Peyer's patch (tissue), 4 donors: ENCODE measurements at places on chromosomes 7 and 10.

DNA sequence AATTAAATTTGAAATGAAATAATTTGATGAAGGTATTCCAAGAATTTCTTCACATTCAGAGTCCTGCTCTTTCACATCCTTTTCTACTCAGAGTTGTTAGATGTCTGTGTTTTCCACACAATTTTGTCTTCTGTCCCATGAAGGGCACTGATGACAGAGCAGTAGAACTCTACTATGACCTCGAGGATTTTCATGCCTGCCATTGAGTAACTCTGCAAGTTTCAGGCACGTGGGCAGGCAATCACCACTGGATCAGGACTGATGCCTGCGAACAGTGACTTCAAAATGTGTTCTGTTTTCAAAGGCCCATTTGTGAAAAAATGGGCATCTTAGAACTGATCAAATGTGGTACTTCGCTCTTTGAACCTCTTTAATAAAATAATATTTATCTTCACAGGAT, 91.1 kb downstream of the CDK6 start:
- no peak for DNase-seq

GRCh38 chr7:72101444-72101843, 310.7 kb downstream of the CALN1 start:
- no peak for DNase-seq

- DNase-seq = no peak
Measured at GRCh38 chr10:83517456-83517855, 621.9 kb upstream of the GHITM start.

DNA sequence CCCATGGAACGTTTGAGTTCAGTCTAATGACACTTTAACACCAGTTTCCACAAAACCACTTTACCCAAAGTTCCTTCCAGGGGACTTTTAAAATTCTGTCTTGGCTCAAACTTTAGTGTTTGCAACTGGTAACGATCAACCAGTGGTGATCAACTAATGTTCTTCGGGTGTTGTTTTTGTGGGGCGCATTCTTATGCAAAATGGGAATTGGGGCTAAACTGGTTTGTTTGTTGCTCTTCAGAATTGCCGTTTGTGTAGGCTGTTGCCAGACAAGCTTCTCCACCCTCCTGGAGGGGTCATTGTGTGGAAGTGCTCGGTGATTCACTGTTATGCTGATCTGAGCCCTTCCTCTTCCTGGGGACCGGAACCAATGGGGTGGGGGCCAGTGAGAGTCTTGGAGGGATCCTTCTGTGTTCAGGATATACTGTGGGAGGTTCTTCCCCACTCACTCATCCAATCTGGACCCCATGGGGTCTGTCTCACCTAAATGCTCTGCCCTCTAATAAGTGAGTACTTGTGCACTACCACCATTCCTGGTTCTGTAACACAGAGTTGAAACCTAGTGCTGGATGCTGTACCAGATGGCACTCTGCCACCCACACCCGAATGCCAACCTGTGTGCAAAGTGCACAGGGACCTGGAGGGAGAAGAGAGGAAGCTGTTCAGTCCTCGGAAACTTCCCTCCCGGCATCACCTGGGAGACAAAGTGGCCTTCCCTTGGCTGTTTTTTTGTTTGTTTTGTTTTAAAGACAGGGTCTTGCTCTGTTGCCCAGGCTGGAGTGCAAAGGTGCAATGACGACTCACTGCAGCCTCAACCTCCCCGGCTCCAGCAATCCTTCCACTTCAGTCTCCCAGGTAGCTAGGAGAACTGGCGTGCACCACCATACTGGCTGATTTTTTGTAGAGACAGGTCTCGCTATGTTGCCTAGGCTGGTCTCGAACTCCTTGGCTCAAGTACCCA, 2.1 kb downstream of the NFE2L3 start:
- DNase-seq = peak; percentile 38

GRCh38 chr10:35390843-35391152, 54.5 kb downstream of the CCNY start:
- DNase-seq = no peak

DNA sequence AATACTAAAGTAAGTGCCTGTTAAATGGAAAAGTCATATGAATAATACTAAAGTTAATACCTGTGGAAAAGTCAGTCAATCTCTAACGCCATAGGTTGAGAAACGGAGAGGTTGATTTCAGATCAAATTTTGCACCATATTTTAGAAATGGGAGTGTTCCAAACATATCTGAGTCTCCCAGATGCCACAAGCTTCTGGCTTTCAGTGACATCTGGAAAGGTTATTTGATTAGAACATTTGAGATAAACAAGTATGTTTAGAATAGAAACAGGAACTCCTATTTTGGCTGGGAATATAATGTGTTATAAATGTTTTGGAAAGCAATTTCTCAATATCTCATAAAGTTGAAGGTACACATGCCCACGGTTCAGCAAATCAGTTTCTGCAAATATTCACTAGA, 5.8 kb downstream of the MACC1 start:
- DNase-seq = no peak

DNA sequence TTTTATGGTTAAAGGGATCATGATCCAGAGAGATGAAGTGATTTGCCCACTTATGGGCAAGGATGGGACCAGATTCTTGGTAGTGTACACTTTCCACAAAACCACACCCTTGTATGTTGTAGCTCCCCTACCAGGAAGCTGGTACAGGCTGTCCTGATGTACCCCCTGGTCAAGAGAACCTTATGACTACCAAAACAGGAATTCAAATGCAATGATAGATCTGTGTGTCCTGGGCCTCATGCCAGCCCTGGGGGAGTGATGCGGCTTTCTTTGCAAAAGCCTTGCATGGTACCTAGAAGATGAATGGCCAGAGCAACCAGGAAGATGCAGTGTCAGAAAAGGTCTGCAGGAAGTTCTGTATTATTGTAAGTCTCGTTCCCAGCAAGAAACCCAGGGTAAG, 94.9 kb upstream of the AGK start:
- DNase-seq = no peak

GRCh38 chr10:36117231-36117630, 475.1 kb upstream of the FZD8 start:
- DNase-seq = no peak

DNA sequence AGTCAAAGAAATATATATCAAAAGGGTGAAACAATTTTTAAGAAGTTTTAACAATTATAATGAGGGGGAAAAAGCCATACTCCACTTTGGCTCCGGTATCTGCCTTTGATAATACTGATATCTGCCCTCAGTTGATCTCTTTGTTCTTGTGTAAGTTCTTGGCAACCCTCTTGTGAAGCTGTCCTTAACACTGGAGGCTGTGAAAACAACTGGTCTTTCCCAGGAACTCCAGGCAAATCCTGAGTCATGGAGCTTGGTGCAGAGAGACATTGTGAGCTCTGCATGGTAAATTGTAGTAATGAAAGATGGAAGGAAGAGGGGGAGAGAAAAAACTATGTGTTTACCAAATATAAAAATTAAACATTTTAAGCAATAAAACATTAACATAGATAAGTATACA, 11.9 kb upstream of the ERVW-1 start:
- no peak for DNase-seq

DNA sequence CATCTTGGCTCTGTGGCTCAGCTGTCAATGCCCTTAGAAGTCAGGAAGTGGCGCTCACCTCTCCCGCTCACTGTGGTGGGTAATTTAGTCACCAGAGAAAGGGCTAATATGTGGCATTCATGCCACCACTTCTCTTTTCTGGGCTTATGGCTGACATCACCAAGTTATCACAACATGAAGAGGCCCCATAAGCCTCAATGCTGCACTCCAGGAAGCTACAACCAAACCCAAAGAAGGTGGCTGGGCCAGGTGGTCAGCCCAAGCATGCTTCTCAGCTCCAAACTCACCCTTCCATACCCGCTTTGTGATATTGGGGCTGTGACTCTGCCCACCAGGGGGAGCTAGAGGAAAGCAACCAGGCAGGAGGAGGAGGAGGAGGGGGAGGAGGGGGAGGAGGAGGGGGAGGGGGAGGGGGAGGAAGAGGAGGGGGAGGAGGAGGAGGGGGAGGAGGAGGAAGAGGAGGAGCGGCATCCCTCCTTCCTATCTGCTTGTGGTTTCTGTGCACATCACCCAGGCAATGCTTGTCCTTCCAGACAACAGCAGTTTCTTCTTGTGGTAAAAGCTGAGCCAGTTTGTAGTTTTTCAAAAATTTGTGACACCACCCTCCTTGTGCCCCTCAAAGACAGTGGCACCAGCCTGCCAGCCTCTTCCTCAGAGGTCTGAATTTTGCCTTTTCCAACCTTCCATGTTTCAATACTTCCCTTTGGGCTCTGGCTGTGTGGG, 42.1 kb downstream of the CYP26A1 start:
- DNase-seq = peak; percentile 66

DNA sequence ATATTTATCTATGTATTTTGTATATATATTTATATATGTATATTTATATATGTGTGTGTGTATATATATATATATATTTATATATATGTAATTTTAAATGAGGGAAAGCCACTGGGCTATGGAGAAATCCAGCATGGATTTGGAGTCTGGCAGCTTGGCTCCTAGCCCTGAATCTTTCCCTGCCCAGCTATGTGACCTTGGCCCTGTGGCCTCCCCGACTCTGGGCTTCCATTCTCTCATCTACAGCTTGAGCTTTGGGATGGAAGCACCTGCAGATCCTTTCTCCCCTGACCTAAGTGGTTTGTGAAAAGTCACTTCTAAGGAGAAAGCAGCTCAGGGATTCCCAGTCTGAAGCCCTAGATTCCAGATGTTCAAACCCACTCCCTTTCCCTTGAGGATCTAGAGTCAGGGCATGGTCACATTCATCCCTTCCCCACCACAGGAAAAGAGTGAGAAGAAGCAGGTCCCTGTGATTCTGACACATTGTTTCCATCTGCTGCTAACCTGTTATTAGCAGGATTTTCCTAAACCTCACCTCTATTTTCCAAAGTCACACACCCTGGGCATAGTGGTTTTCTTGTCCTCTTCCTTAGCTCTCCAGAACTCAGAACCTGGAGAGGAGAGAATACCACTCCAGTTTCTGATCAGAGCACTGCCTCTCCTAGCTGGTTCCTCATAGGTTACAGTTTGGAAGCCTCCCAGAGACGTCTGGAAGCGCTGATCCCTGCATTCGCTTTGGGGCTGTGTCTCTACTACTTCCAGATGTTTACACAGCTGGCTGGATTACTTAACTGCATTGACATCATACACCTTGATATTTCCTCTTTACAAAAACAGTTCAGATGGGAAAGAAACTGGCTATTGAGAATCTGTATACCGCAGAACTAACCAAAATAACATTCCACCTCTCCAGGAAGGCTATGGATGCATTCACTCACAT, 327.5 kb upstream of the ZMIZ1 start:
- DNase-seq = no peak

DNA sequence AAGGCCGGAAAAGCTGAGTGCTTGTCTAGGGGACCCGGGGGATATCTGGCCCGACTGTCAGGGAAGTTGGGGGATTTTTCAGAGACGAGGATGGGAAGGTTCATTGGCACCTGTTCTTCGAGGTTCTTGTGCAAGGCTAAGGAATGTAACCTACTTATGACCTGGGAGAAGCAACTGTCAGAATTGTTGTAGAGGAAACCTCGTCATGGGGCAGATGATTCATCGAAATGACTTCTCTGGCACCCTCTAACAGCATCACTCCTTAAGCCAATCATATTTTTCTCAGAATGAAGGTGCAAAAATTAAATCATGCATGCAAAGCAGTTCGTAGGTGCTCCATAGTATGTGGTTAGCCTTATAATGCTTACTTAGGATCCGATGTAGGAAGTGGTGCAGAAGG, 58.6 kb downstream of the PLXDC2 start:
- no peak for DNase-seq

GRCh38 chr10:109475711-109476421, 447.4 kb downstream of the XPNPEP1 start:
- no peak for DNase-seq

DNA sequence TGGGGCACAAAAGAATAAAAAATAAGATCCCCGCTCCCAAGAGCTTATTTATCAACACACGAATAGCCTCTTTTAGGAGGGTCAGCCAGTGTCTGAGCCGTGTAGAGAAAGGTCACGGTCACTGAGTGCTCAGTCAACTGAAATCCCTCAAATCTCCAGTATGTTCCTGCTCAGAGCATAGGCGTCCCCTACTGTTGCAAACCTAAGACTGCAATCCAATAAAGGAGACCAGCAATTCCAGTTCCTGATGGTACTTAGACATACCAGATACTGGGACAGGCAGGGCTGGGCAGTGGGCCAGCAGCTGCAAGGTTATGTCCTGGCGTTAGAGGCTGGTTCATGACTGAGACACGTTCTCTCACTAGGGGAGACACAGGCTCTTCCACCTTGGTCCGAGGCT, 93.6 kb downstream of the CACNB2 start:
- DNase-seq = no peak

DNA sequence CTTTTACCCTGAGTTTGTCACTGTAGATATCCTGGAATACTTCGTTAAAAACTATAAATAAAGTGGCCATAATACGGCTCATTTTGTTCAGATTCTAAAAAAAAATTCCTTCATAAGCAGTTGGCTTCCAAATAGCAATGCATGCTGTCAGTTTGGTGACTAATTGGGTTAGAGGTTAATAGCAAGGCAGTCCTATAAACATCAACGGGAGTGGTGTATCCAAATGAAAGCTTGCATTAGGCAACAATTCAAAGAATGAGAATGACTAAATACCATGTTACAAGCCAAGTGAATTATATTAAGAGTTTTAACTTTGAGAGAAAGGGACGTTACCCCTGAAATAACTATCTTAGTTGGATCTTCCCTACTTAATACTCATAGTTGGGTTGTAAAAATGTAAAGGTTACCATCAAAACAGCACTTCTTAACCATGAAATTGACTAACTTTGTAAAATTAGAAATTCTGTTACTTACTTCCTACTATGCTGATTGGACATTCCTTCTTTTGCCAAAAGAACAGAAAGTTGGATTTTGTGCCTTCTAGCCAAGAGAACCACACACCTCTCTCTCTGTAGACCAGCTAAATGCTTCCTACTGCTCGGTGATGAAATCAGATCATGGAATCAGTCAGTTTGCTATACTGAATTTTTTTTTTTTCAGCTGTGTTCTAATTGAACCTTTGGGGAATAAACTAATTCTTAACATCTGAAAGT, 98.0 kb downstream of the KAT6B start:
- no peak for DNase-seq

DNA sequence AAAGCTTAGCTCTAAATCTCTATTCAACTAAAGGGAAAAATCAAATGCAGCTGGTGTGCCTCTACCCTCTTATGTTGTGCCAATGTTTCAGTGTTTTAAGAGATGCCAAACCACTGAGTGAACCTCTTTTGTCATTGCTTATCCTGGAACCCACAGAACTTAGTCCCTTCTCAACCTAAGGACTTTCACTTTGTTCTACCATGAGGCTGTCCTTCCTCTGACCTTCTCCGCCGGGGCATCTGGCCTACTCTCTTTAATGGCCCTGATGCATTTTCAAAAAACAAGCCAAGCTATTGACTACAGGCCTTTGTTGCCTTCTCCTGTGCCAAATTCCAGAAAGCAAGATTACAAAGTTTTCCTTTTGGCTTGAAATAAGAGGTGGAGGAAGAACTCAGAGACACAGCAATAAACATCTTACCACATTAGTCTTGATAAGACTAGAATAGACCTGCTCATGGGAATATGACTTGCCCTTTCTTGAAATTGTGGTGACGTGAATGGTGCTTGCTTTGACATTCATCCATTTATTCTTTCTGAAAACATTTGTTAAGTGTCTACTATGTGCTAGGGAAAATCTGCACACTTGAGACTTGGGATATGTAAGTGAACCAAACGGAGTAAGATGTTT, 253.2 kb upstream of the SMIM30 start:
- DNase-seq = no peak
